T1000 (cell line): ENCODE measurements at places on chromosomes 7 and 10.

DNA sequence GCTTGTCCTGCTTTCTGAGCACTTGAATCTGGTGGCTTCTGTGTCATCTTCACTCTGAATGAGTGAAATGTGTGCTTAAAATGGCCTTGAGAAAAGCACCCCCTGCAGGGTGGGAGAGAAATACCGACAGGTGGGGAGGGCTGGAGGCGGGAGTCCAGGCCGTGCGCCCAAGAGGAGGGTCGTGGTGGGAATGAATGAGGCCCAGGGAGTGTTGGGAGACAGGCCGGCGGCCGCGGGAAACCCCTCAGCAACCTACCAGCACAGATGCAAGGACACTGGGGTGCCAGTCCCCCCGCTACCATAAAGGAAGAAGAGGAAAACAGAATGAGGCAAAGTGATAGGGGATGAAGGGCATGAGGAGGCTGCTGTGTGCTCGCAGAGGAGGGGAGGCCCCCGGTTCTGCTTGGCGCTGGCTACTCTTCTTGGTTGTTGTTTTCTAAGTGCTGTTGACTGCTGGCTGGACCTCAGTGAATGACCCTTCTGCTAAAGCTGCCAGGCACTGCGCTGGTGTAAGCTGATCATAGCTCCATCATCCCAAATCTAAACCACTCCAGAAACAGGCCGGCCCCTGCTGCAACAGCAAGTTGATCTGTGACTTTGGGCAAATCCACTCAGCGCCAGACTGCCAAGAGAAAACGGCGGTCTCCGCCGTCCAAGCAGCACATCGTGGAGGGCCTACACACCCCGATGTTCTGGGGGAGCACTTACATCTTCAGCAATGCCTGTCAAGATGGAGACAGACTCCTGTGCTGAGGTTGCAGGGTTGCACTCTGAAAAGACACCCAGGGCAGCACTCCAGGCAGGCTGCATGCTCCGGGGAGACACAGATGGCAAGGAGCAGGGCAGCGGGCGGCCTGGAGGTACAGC lies 378.5 kb downstream of the DNAJB6 start:
- DNase-seq = no peak

GRCh38 chr7:157568770-157569584 lies 232.2 kb downstream of the DNAJB6 start:
- no peak for DNase-seq

DNA sequence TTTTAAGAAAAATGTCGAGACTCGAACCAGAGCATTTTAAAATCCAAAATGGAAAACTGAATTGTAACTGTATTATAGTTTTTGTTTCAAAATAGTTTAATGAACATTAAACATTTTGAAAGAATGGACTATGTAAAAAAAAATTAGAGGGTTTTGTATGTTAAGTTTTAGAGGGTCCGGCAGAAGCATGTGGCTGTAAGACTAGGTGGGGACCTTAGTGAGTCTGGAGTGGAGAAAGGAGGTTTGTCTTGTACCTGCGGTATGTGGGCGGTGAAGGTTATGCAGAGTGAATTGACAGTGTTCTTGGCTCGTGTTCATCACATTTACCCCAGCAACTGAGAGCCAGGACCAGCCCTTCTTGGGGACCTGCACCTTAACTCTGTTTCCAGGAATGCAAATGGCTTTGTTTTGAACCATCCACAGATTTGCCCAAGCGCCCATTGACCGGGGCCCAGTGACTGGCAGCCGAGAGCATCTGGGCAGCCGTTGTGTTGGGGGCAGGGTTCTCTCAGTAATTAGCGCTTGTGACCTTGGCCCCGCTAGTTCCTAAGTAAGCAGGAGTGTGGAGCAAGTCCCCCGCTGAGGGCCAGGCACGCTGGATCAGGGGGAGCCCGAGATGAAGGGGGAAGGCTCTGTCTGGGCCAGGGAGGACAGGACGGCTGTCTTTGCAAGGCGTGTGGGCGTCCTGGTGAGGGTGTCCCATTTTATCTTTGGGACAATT lies 1.4 kb upstream of the KLF6 start:
- DNase-seq = no peak

DNA sequence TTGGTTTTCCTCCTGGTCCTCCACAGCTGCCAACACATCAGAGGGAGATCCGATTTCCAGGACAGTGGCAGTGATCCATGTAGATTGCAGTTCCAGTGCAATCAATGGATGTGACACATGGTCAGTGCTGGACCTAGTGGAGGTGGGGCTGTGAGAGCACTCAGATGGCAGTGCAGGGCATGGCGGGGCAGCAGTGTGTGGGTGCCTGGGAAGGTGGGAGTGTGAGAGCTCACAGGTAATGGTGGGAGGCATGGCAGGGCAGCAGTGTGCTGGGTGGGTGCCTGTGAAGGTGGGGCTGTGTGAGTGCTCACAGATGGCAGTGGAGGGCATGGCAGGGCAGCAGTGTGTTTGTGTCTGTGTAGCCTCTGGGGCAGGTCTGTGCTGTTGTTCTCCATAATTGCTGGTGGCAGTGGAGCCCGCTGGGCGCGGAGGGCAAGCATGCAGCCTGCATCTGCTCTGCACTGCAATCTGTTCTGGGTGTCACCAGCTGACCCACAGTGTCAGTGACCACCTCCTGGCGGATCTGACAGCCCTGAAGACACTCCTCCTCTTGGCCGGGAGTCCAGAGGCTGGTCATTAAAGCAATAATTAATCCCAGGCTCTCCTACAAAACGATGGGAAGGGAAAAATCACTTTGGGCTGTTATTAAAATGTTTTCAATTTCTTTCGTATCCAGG lies 8.6 kb upstream of the ADARB2 start:
- no peak for DNase-seq

- DNase-seq = no peak
Observed at GRCh38 chr7:127833641-127834040, 181.6 kb downstream of the SND1 start.

- no peak for DNase-seq
Observed at GRCh38 chr7:114670676-114671075, 251.2 kb upstream of the MDFIC start.
